ENCODE measurements at places on chromosomes 11 and 22. TPM values are rescaled to one million over a fixed set of nuclear protein-coding genes. Genes with fewer than 3 reads are reported as not detected.

Gene KCNQ1
- 2.8 TPM for total RNA-seq

DNA sequence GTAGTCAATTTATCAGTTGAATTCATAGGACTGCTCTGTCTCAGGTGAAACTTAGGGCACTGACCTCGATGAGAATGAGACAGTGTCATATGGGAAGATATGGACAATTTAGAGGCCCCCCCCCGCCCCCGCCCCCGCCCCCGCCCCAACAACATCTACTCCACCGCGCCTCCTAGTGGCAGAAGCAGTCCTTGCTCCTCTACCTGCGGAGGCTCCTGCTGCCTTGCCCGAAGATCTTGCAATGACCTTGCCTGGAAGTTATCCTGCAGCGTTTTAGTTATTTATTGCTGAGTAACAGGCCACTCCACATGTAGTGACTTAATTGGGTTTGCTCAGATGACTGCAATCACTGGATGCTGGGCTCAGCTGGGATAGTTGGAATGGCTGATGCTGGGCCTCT, 15.2 kb downstream of the SERPINH1 start:
- DNase-seq: peak; percentile 88

Gene HOATZ
- 0.72 TPM for total RNA-seq

Gene GGTLC2
- total RNA-seq: not detected

Gene SPI1
- total RNA-seq: not detected

Gene NTM
- total RNA-seq: 1.6 TPM

Gene MYBPC3
- total RNA-seq: 0.13 TPM

DNA sequence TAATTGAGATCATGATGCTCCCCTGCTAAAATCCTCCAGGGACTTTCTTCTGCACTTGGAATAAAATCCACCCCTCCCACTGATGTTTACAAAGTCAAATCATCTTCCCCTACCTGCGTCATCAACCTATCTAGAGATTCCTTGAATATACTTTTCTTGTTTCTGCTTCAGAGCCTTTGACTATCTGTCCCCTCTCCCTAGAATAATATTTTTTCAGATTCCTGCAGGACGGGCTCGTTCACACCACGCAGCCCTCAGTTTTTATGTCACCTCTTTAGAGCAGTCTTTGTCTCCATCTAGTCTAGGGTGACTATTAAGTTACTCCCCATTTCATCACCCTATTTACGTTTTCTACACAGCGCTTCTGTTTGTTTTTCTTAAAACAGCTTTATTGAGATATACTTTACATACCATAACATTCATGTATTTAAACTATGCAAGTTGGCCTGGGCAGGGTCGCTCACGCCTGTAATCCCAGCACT, 94.8 kb upstream of the SESN3 start:
- DNase-seq: no peak

Gene ZBTB3
- 33.8 TPM for total RNA-seq

DNA sequence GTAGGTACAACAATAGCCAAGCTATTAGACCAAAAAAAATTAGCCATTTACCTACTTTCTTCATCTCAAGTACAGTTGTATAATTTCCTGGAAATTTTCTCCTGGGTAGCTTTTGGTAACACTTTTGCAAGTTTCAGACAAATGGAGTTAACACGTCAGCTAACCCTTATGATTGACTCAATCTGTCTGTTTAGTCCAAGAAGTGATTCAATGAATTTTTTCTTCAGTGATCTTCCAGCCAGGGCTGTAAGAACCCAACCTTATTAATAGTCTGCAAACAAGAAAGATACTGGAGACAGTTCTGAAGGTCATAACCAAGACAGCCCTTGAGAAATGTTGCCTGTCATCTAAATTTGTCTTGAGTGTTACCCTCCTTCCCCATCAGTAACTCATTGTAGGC, 30.1 kb upstream of the FIBIN start:
- DNase-seq: no peak

Gene RFPL1
- not detected for total RNA-seq

DNA sequence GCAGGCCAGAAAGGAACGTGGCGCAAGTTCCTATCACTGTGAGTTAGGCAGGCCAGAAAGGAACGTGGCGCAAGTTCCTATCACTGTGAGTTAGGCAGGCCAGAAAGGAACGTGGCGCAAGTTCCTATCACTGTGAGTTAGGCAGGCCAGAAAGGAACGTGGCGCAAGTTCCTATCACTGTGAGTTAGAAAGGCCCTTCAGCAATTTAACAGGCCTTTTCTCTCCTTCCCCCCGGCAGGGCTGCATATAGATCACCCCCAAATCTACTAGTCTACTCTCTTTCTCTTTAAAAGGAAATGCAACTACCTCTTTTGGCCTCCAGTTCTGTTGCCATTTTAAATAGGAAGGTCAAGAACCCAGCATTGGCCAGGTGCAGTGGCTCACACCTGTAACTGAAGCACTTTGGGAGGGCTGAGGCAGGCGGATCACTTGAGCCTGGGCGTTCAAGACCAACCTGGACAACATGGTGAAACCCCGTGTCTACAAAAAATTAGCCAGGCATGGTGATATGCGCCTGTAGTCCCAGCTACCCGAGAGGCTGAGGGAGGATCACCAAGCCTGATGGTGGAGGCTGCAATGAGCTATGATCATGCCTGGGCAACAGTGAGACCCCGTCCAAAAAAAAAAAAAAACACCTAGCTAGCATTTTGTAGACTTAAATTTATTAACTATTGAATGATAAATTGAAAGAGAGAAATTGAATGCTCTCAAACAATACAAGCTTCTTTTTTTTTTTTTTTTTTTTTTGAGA, 14.9 kb downstream of the FAM118B start:
- DNase-seq: no peak

- peak; percentile 62 for DNase-seq
Observed at GRCh38 chr22:37045958-37046357, 5.6 kb upstream of the KCTD17 start.

DNA sequence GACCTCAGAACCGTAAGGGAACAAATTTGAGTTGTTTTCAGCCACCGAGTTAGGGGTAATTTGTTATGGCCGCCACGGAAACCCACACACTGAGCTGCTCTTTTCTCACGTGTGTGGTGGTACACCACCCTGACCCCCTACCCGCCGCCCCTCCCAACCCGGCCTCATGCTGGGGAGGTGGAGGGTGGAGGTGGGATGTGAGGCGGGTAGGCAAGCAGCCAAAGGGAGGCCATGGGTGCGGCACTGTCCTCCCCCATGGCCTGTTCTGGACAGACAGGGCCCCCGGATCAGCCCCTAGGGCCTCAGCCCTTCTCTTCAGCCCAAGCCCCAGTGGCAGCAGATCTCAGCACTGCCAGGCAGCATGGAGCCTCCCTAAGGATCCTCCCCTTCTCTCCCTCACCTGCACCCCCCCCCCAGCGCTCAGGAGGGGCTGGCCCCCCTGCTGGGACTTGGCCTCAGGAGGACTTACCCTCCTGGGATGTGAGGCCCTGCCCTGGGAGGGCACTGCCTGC, 7.9 kb downstream of the PRR5 start:
- DNase-seq: no peak

Gene GLYAT
- not detected for total RNA-seq

Gene SERPING1
- 67.8 TPM for total RNA-seq

GRCh38 chr11:84981301-84981700, 645.8 kb downstream of the DLG2 start:
- no peak for DNase-seq

Gene MMP10
- total RNA-seq: not detected

- DNase-seq: no peak
Observed at GRCh38 chr22:32777987-32778386, 23.5 kb upstream of the TIMP3 start.

Gene ARHGEF17
- total RNA-seq: 25.0 TPM

- DNase-seq: no peak
Observed at GRCh38 chr11:108994887-108995286, 330.0 kb downstream of the DDX10 start.

Gene SGSM1
- total RNA-seq: 1.6 TPM

Gene CBLIF
- not detected for total RNA-seq

DNA sequence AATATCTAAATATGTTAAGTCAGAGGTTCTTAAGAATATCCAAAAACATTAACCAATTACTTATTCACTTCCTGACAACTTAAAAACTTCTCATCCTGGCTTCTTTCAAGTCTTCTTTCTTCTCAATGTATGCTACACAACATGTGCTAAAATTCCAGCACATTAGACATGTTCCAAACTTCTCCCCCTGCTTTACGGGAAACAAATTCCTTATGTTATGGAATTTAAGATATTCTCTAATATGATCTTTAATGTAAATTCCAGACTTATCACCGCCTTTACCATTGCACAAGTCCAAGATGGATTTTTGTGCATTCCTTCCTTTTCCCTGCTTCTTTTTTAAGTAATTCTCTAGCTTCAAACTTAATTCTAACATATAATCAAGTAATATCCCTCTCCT, 964.5 kb upstream of the CHORDC1 start:
- no peak for DNase-seq

Gene MUC6
- total RNA-seq: 0.20 TPM

GRCh38 chr11:34633990-34634693, 13.2 kb downstream of the EHF start:
- peak; percentile 58 for DNase-seq

Data from endodermal cell (in vitro differentiated cells).